ENCODE measurements at places on chromosomes 4 and X.

GRCh38 chrX:149365061-149365460 lies 140.0 kb downstream of the IDS start:
- no peak for DNase-seq

- DNase-seq, result no peak
These were observed 586.7 kb downstream of the GBA3 start for GRCh38 chr4:23279377-23279986.

DNA sequence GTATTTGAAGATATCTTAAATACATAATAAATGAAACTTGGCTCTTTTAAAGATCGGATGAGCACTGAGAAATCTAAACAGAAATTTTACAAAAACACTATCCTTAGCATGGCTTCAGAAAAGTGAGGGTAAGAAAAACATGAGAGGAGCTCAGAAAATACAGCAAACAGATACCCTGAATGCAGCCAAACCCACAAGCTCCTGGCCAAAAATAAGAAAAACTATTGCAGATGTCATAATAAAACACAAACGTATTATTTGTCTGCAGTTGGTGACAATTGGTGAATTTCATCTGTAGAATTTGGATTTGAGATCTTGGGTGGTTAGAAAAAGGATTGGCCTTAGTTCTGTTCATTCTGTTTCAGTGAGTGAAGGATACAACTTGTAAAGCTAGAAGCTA lies 603.9 kb downstream of the INPP4B start:
- DNase-seq, result no peak

GRCh38 chrX:151702741-151703340 lies 7.6 kb downstream of the PRRG3 start:
- no peak for DNase-seq

GRCh38 chr4:142600952-142601351 lies 245.1 kb downstream of the INPP4B start:
- DNase-seq, result no peak

- DNase-seq, result no peak
These were observed 735.9 kb upstream of the TENM3 start for GRCh38 chr4:181507180-181507835.

GRCh38 chr4:162350331-162350730 lies 186.5 kb upstream of the FSTL5 start:
- DNase-seq, result no peak

DNA sequence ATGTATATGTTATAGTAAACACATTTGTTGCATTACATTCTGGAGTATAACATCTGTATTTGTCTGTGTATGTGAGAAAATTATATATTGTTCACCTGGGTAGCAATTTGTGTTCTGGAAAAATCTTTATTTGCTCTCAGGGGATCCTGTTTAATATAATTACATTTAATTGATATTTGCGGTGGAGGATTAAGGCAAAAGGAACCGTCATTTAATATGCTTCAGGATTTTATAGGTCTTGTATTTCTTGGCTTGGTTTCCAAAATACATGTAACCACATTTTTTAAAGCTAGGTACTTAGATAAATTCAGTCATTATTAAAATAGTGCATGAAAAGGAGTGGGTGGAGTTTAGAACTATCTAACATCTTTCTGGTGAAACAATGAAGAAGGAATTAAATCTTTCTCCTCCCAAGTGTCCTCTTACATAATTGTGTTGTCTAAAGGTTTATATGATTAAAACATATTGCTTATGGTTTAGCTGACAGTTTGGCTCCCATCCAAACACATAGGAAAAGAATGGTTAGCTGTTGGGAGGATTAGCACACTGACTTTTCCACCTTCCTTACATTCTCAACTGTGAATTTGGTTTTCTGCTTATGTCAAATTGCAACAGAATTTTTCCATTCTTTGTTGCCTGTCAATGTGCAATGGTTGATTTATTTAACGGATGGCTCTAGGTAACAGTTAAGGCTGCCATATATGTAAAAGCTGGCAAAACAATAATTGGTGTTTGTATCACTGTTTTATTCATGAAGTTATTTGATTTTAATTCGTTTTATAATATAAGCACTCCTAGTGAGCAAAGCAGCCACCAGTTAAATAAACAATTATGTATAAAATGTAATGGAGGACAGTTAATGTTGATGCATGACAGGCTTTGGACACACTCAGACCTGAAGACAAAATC lies 250.8 kb upstream of the SFRP2 start:
- no peak for DNase-seq

- DNase-seq, result no peak
These were observed 70.4 kb upstream of the USP9X start for GRCh38 chrX:41014776-41015360.

DNA sequence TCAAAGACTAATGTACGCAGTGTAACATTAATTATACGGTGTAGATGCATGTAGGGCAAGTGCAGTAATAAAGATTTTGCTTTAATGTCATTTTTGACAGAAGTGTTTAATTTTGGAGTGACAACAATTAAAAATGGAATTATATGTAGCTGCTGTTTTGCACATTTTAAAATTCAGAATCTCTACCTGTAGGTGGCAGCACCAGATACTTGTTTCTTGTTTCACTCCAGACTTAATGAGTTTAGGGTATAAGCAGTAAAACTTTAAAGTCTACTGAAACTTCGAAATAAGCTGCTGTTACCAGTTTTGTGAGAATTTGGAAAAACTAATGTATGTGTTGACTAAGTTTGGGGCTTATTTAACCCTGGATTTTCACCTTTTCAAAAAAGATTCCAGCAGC lies 144.9 kb downstream of the POLA1 start:
- no peak for DNase-seq

DNA sequence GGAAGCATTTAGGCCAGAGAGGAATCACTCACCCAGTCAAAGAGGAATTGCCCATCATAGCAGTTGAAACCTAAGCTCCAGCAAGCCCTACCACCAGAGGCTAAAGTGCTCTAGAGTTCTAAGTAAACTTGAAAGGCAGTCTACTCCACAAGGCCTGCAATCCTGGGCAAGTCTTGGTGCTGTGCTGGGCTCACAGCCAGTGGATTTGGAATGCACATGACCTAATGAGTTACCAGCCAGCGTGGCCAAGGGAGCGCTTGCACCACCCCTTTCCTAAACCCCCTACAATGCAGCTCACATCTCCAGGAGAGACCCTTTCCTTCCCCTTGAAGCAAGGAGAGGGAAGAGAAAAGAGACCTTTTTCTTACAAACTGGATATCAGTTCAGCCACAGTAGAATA lies 445.7 kb downstream of the GASK1B start:
- no peak for DNase-seq

GRCh38 chr4:23991444-23991843 lies 101.6 kb upstream of the PPARGC1A start:
- no peak for DNase-seq

GRCh38 chrX:63115196-63115595 lies 235.9 kb downstream of the SPIN4 start:
- no peak for DNase-seq

- DNase-seq, result no peak
These were observed 115.9 kb upstream of the PDLIM3 start for GRCh38 chr4:185651137-185651677.

DNA sequence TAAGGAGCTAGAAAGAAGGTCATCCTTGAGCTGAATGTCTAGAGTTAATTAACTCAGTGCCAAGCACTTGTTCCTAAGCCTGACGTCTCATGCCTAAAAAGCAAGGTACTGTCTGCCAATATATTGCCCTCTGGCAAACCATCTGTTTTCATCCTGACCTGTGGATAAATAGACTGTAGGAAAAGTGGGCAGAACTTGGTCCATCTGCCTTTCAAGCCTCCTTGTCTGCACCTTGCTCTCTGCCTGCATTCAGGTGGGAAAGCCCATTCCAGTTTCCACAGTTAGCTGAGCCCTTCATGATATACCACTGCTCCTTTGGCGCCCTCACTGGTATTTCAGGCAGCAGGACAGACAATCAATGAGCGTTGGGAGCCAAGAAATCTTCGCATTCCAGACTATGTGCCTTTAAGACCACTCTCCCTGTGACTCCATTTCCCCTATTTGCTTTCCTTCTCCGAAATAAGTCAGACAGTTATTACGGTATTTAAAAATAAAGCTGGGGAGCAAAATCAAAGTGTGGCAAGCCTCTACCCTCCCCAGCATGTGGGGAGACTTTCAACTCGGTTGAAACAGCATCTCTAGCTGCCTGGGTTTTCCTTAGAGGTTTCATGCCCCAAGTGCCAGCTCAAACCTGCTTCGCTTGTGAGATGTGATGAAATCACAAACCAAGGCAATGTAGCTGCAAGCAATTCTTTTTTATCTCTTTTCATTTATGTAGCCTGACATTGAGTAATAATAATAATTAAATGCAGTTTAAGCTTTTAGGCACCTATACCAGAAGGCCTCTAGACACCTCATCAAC lies 2.5 kb upstream of the CCDC149 start:
- no peak for DNase-seq

DNA sequence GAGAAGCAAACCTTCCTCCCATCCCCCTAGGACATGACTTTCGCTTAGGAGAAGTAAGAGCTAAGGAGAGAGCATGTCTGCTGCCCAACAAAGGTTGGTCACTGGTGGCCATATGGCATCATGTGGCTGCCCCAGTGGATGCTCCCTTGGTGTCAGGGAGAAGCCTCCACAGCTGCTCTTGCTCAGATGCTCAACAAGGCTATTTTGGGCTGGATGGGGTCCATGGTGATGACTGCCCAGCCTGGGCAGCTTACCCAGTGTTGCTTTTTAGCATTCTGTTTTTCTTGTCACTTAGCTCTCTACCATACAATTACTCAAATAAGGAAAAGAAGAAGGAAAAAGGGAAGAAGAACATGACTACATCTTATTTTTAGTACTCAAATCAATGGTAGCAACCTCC lies 48.9 kb upstream of the PPARGC1A start:
- DNase-seq, result no peak

- DNase-seq, result no peak
These were observed 722 bp downstream of the NAAA start for GRCh38 chr4:75939890-75940691.

Data from HFF-Myc (cell line).